ENCODE measurements at places on chromosomes 1 and 21. TPM values are rescaled to one million over a fixed set of nuclear protein-coding genes. Genes with fewer than 3 reads are reported as not detected.

GRCh38 chr1:240967070-240967724 is 355.2 kb upstream of the GREM2 start:
- DNase-seq = peak; percentile 4

GRCh38 chr1:9782116-9782751 is 41.5 kb downstream of the CLSTN1 start:
- no peak for DNase-seq

- DNase-seq = no peak
These were observed 60.3 kb downstream of the XCL1 start for GRCh38 chr1:168636642-168637111.

PDE9A gene
- total RNA-seq = 1.5 TPM

TOR3A gene
- 22.4 TPM for total RNA-seq

All from endothelial cell of umbilical vein (primary cell).